Suppressor macrophage treated with lipopolysaccharide for 1 hour (primary cell): ENCODE measurements at places on chromosomes 5 and 9.
A peak's percentile ranks its signal among the peaks of the same experiment; 100 is the strongest.

GRCh38 chr9:111948951-111949350, 52.3 kb downstream of the UGCG start:
- peak; percentile 70 for DNase-seq

DNA sequence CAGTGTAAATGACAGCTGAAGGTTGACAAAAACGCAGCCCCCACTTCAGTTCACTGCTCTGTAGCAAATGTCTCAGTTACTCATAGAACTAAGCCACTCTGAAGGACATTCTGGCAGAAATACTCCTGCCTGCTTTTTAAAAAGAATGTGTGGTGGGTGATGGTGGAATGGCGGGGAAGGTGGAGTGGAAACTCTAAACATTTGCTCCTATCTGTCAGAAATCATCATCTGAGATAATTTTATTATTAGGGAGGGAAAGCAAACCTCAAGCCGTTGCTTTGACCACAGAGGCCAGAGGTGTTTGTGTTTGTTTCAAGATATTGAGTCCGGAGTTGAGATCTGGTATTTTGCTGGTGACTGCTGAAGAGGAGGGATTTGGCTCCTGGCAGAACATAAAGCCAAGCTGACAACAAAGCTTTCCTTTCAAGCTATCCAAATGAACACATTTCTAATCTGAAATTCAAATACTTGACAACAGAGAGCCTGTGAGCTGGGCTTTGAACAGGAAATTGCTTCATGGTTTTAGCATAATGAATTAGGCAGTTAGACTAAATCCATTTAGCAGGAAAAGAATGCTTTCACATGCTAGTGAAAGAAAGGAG, 362.7 kb downstream of the CSNK1G3 start:
- DNase-seq = no peak

DNA sequence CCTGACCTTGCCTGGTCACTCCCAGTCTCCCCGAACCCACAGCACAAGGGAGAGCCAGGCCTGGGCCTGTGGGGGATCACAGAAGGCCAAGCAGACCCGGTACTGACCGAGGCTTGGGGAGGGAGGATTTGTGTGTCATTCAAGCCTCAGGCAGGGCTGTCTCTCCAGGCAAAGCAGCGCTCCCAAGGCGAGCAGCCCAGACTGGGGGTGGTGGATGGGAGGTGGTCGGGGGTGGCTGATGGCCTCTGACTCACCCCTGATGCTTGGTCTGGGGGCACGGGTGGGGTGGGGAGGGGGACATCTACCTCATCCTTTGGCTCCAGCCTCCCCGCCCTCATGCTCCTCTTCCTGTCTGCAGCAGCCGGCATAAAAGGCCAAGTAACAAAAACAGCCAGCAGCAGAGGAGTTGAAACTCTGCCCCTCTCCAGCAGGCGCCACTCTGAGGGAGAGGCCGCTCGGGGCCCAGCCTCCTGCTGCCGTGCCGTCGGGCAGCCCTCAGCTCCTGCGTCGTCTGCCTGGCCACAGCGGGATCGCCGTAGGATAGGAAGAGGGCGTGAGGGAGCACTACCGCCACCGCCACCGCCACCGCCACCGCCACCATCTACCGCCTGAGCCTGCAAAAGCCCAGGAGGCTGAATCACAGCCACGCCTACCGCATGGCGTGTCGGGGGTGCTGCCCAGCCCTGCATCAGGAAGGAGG, 166.0 kb downstream of the OLFM1 start:
- DNase-seq = no peak

- no peak for DNase-seq
Observed at GRCh38 chr9:84297162-84297821, 43.3 kb downstream of the SLC28A3 start.

- no peak for DNase-seq
Observed at GRCh38 chr9:8800196-8800595, 1000.6 kb upstream of the DMAC1 start.
